NCI-H1694 (cell line): ENCODE measurements at places on chromosomes 5 and 9.
A peak's percentile ranks its signal among the peaks of the same experiment; 100 is the strongest.

- no peak for DNase-seq
Observed at GRCh38 chr9:99445920-99446319, 223.8 kb downstream of the SEC61B start.

GRCh38 chr5:66551338-66551737 is 44.9 kb upstream of the MAST4 start:
- no peak for DNase-seq

GRCh38 chr5:58037899-58038298 is 422.0 kb downstream of the PLK2 start:
- no peak for DNase-seq

DNA sequence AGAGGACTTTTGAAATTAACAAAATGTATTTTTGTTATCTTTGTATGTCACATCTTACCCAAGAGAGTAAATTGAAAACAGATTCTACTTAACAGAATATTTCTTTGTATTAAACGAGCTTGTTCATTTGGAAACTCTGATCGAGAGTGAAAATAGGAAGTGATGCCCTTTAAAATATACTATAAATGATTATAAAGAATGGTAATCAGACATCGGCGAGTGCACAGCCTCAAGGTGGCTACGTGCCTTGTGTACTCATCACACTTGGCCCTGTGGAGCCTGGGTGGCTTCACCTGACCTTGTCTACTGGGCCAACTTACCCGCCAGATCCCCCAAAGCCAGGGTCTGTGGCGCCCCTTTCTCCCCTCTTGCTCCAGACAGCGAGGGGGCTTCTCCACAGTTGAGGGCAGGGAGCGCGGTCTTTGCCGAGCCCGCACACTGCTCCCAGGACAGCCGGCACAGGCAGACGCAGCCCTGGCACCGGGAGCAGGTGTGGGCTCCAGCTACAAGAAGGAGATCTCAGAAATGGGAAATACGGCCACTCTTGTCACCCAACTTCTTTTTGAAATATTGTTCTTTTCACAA is 243.2 kb downstream of the CEMIP2 start:
- DNase-seq = no peak

- DNase-seq = no peak
Observed at GRCh38 chr5:164233791-164234190, 728.4 kb downstream of the MAT2B start.

DNA sequence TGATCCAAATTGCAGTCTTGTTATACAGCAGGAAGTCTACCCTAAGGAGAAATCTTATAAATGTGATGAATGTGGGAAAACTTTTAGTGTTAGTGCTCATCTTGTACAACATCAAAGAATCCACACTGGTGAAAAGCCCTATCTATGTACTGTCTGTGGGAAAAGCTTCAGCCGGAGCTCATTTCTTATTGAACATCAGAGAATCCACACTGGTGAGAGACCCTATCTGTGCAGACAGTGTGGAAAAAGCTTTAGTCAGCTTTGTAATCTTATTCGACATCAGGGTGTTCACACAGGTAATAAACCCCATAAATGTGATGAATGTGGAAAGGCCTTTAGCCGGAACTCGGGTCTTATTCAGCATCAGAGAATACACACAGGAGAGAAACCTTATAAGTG is 10.4 kb downstream of the ZNF189 start:
- no peak for DNase-seq

DNA sequence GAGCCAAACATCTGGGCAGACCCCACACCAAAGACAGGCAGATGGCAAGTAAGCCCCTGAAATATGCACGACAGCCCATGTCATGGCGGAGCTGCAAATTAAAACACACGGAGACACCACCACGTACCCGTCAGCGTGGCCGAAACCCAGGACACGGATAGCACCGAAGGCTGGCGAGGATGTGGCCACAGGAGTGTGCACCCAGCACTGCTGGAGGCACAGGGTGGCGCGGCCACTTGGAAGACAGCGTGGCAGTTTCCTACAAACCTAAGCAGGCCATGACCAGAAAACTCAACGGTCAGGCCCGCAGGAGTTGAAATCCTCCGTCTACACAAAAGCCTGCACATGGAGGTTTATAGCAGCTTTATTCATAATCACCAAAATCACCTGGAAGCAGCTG is 12.8 kb downstream of the SLC9A3 start:
- no peak for DNase-seq

- no peak for DNase-seq
Observed at GRCh38 chr5:93735378-93735777, 6.0 kb downstream of the POU5F2 start.

DNA sequence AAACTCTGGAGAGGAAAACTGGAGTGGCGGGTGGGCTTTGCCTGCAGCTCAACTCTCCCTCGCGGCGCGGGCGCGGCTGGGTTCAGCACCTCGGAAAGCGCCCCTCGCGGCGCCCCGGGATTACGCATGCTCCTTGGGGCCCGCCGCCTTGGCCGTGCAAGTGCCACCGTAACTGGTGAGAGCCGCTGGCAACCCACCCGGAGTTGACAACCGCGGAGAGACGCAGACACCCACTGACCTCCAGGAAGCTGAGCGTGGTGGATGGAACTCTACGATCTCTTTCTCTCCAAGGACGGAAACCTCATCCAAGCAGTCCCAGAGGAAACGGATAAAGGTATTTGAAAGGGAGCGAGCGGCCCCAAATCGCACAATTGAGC is 194 bp upstream of the RXFP3 start:
- peak; percentile 10 for DNase-seq

DNA sequence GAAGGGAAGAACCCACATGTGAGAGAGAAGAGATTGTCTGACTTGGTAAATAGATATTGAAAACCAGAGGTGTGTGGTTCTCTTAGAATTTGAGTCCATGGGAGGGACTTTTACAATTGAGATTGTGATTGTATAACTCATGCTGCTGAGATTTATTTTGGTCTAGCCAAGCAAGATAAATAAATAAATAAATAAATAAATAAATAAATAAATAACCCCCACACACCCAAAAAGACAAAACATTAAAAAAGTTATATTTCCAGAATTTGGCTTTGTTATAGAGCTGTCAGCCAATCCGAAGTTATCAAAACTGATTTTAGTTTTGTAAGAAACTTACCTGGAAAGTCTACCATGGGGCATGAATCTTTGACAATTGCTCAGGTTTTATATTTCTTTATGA is 416.6 kb downstream of the ZSWIM6 start:
- DNase-seq = no peak

GRCh38 chr9:15403155-15403554 is 19.5 kb upstream of the SNAPC3 start:
- peak; percentile 9 for DNase-seq

- DNase-seq = no peak
Observed at GRCh38 chr9:134917431-134918373, at the start of gene FCN1. Gene FCN1 (minus strand): TSS chr9:134917912. CDS start chr9:134917871, 41 bp downstream.

DNA sequence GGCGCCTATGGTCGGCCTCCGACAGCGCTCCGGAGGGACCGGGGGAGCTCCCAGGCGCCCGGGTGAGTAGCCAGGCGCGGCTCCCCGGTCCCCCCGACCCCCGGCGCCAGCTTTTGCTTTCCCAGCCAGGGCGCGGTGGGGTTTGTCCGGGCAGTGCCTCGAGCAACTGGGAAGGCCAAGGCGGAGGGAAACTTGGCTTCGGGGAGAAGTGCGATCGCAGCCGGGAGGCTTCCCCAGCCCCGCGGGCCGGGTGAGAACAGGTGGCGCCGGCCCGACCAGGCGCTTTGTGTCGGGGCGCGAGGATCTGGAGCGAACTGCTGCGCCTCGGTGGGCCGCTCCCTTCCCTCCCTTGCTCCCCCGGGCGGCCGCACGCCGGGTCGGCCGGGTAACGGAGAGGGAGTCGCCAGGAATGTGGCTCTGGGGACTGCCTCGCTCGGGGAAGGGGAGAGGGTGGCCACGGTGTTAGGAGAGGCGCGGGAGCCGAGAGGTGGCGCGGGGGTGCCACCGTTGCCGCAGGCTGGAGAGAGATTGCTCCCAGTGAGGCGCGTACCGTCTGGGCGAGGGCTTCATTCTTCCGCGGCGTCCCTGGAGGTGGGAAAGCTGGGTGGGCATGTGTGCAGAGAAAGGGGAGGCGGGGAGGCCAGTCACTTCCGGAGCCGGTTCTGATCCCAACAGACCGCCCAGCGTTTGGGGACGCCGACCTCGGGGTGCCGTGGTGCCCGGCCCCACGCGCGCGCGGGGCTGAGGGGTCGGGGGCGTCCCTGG is 561 bp downstream of the DAPK1 start:
- no peak for DNase-seq

GRCh38 chr5:91277093-91277626 is 106.0 kb downstream of the ARRDC3 start:
- no peak for DNase-seq

GRCh38 chr9:112921549-112921948 is 30.9 kb upstream of the SLC46A2 start:
- peak; percentile 18 for DNase-seq

- DNase-seq = peak; percentile 83
Observed at GRCh38 chr9:134570151-134570621, 71.4 kb upstream of the COL5A1 start.

DNA sequence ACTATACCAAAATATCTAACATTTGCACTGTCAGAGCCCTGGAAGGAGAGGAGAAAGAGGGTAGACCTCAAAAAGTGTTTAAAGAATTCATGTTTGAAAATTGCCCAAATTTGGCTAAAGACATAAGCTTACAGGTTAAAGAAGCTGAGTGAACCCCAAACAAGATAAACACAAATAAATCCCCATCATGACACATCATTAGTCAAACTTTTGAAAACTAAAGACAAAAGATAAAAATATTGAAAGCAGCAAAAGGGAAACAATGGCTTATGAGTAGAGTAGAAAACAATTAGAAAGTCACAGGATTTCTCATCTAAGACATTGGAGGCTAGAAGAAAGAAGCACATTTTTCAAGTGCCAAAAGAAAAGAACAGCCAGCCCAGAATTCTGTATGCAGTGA is 6.1 kb upstream of the UBLCP1 start:
- DNase-seq = no peak

DNA sequence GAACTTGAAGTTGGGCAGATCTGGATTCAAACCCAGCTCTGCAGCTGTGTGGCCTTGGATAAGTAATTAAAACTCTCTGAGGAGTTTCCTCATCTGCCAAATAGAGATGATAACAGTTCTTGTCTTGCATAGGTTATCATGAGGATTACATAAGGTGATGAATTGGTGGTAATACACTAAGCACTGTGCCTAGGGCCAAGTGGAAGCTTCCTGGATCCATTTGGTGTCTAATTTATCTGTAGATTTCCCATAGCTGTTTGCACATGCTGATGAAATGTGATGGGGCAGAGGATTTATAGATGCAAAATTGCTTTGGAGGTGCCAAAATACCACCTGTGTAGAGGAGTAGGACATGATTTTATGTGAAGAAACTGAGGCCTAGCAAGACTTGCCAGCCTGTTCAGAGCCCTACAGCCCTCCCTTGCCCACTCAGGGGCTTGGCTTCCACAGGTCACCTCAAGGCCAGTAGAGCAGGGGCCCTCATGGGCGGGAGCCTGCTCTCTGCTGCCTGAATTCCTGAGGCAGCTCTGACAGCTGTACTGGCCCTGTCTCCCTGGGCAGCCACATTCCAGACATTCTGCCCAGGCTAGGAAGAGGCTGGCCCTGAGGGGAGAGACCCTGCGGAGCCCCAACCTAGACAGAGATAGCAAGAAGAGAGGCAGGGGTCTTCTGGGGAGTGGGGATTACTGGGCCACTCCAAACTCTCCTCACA is 5.9 kb upstream of the FAT2 start:
- DNase-seq = no peak

- DNase-seq = no peak
Observed at GRCh38 chr5:35476036-35476435, 141.6 kb upstream of the SPEF2 start.

DNA sequence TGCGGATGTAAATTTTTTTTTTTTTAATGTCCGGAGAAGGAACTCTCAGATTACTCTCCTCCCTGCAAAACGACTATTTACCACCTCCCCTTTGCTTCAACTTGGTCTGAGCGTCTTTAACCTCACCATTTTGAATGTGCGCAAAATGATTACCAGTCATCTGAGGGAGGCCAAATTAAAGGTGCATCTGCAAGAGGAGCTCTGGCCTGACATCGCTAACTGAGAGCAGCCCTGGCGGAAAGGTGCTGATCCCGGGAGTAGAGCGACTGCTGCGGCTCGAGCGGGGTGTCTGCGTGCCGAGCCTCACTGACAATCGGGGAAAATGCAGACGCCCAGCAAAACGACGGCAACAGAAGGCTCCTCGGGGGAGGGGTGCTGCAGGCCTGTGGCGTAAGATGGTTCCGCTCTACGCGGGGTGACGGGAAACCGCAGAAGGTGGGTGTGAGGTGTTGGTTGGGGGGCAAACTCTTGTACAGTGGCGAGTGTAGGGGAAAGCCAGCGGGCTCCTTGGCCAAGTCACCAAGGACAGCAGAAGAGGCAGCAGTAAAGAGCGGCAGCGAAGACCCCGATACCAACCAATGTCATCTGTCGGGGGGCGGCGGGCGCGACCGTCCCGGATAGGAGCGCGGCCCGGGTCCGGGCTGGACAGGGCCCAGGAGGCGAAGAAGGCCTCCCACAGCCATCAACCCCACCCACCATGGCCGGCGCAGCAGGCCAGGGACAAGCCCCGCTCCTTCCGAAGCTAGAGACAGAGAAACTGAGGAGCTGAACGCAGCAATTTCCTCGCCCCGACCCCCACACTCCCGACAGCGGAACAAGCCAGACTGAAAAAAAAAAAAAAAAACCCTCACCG is 557 bp downstream of the PJA2 start:
- peak; percentile 39 for DNase-seq

- peak; percentile 39 for DNase-seq
Observed at GRCh38 chr5:74673011-74673790, 11.8 kb upstream of the HEXB start.

DNA sequence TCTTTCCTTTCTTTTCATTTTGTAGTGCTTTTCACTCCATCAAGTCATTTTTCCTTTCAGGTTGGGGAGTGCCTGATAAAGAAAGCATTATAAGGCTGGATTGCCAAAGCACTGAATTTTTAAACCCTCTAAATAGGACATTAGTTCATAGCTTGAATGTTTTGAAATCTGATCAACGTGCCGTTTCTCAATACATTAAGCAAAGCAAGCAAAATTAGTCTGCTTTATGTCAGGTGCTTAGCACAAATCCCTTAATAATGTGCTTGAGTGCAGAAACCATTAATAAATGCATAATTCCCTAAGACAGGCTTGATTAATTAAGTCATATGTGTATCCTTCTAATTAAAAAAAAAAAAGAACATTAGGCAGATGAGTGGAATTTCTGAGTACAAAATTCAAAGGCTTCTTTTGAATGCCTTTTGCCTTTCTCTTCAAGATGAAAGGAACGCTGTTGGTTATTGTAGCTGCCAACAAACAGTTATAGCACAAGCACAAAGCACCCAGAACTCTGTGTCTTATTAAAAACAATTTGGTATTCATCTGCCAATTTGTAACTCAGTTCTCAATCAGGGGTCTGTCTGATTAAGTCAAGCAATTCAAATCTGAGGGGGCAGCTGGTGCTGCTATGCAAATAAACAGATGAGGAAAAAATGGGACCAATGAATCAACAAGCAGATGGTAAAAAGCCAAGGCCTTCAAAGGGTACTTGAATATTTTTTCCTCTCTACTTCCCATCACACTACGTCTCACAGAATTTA is 233.7 kb downstream of the TLE1 start:
- peak; percentile 29 for DNase-seq

- DNase-seq = no peak
Observed at GRCh38 chr5:84794486-84795035, 409.9 kb upstream of the EDIL3 start.

- no peak for DNase-seq
Observed at GRCh38 chr5:14330729-14331385, 187.7 kb downstream of the TRIO start.
